CD4-positive, alpha-beta memory T cell (primary cell): ENCODE measurements at places on chromosomes 16 and 17. TPM values are rescaled to one million over a fixed set of nuclear protein-coding genes. Genes with fewer than 3 reads are reported as not detected.

The ARL5C gene
- total RNA-seq = not detected

The IL34 gene
- not detected for total RNA-seq

The C17orf107 gene
- 5.0 TPM for total RNA-seq

The CHST4 gene
- not detected for total RNA-seq

The WSCD1 gene
- 0.29 TPM for total RNA-seq

The CDH5 gene
- total RNA-seq = not detected

The CDYL2 gene
- 42.4 TPM for total RNA-seq
